ENCODE measurements at places on chromosomes 4 and X.

- DNase-seq = no peak
Measured at GRCh38 chrX:31487951-31488350, 416.1 kb upstream of the FTHL17 start.

DNA sequence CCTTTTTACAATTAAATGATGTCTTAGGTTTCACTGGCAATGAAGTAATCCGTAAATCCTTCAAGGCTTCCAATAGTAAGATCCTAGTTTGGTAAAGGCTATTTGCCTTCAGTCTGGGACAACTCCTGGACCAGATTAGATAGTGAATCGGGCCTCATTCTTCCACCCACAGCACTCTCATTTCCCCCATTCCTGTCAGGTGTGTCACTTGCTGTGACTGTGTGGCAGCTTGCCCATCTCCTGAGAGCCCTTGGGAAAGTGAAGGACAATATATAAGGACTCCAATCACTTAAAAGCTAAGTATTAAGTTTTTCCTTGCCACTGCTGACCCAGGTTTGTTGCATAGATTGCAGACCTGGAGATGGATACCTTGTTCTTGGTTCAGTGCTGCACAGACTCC, 3.3 kb upstream of the GASK1B start:
- DNase-seq = no peak

- DNase-seq = no peak
Measured at GRCh38 chr4:173237152-173237551, 68.5 kb downstream of the GALNT7 start.

GRCh38 chrX:31130457-31131220, 58.8 kb upstream of the FTHL17 start:
- DNase-seq = no peak

DNA sequence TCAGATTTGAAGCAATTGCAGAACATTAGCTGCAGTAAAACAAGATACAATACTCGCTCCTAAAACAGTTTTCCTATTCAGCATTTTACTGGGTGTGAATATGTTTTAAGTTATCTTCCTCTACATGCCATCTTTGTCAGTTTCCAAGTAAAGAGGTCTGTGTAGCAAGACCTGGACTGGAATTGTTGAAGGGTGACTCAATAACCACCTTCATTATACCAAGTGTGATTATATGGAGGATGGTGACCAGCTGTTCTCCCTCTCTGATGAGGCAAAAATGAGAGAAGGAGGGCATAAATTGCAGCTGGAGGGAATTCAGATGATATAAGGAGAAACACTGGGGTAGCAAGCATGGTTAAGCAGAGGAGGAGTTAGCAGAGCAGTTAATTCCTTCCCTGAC, 922.1 kb upstream of the SLIT2 start:
- no peak for DNase-seq

DNA sequence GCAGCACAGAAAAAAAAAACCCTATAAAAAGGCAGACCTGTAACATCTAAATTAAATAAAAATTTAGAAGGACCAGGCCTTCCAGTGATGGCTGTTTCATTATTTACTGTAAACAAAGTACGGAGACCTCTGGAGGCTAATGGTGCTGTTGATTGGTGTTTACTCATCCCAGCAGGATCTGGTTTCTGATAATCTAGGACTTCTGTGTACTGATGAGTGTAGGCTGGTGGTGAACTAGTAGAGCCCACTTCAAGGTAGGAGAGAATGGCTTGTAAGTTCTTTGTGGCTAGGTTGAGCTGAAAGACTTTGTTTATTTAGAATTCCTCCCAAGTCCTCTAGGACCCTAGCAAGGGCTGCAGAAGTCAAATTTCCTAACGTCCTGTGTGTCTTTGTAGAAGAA, 398.1 kb upstream of the PITX2 start:
- no peak for DNase-seq

GRCh38 chr4:102575369-102576129, 74.4 kb downstream of the NFKB1 start:
- no peak for DNase-seq

DNA sequence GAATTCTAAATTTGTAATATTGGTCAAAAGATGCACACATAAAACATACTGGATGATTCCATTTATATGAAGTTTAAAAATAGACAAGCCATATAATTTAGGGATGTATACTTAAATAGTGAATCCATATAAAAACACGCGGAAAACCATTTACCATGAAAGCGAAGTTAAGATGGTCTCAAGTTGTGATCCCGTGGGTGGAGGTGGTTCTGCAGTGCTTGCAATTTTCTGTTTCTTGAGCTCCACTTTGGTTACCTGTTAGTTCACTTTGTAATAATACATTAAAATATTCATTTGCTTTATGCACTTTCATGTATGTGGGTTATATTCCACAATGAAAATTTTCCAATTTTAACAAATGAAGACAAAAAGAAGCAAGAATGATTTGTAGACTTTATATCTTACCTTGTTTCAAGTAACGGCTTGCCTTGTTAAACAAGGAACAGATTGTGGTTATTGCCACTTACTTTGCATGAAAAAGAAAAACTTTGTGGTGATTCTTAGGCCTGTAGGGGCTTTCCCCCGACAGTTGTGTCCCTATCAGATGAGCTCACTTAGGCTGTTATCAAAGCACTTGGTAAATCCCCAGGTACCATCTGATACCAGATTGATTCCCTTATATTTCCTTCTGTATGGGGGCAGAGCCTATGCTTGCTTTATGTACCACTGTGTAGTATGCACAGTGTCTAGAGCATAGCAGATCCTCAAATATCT, 12.2 kb downstream of the UCP1 start:
- no peak for DNase-seq

DNA sequence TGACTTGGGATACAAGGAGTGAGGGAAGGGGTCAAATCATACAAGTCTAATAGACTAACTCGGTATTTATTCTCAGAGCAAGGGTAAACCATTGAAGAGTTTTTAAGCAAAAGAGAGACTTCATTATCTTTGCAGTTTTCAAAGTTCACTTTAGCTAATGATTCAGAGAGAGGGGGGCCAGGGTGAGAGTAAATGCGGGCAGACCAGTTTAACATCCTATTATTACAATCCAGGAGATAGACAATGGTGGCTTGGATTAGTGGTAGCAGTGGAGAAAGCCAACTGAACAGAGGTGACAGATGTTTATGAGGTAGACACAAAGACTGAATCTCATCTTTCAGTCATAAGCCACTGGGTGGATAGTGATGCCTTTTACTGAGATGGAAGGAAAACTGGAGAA, 57.9 kb downstream of the CPEB2 start:
- DNase-seq = no peak

- no peak for DNase-seq
Measured at GRCh38 chrX:123087326-123087725, 96.8 kb upstream of the GRIA3 start.

DNA sequence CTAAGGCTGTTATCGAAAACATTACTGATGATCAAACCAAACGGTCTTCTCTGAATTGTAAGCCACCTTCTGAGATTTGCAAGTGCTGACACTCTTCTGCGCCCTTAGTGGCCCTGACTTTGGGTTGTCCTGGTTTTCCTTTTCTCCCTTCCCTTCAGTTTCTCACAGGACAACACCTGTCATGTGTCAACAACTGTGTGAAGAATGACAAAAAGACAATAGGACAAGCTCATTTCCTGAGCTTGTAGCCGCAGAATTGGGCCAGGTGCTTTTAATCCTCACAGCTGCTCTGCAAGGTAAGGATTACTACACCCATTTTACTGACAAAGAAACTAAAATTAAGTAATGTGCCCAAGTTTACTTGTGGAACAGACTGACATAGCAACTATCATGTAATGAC, 44.9 kb upstream of the TXK start:
- DNase-seq = no peak

GRCh38 chr4:147299205-147299604, 181.7 kb upstream of the EDNRA start:
- no peak for DNase-seq

GRCh38 chr4:2615821-2616220, 79.4 kb downstream of the FAM193A start:
- no peak for DNase-seq

GRCh38 chr4:90960840-90961239, 833.6 kb downstream of the CCSER1 start:
- DNase-seq = no peak

- DNase-seq = no peak
Measured at GRCh38 chr4:81471298-81471587, 464 bp downstream of the RASGEF1B start.

- DNase-seq = no peak
Measured at GRCh38 chr4:155809835-155810234, 51.0 kb downstream of the GUCY1B1 start.

GRCh38 chr4:77899607-77900006, 37.0 kb downstream of the MRPL1 start:
- no peak for DNase-seq

- DNase-seq = no peak
Measured at GRCh38 chr4:148445860-148446330, 3.7 kb upstream of the NR3C2 start.

DNA sequence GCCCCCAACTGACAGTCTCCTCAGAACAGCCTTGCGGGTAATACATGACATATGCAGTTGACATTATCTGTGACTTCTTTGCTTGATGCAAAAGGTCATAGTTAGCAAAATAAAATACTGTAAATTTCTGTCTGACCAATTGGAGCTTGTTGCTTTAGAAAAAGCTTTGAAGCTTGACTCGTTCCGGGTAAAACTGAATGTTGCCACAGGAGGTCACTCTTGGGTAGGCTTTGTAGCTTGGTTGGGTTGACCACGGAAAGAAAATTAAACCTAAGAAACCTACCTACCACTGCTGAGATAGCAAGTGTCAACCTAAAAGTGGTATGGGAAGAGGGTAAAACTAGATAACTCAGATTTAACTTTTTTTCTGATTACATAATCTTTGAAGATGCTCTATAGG, 23.2 kb downstream of the PRPS2 start:
- no peak for DNase-seq

DNA sequence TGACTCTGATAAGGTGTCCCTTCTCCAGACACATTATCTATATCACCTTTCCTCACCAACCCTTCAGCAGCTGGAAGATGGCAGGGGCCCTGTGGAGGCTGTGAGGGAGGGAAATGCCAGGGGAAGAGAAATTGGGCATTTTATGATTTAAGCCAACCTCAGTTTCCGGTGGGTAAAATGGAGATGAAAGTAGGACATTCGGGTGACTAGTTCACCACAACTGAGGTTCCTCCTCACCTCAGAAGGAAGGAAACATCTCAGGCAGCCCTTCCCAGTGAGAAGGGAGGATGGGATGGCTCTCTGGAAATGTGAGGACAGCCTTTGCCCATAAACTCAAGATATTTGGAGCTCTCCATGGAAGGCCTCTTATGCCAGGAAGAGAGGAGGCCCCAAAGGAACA, 251.5 kb downstream of the MID1IP1 start:
- DNase-seq = no peak

DNA sequence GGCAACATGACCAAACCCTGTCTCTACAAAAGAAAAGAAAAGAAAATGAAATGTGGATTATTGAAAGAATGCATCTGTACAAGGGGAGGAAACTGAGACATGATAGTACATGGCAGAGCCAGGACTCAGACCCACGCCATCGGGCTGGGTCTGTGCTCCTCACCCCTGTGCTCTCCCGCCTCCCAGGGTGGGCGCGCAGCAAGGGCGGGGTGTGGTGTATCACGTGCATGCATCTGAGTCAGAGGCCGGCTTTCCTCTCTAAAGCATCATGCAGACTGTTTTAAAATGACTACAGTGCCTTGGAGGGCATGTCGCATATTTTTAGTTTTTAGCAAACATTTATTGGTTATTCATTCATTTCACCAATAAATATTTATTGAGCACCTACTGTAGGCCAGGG, 47.8 kb downstream of the HTT-AS start:
- no peak for DNase-seq

DNA sequence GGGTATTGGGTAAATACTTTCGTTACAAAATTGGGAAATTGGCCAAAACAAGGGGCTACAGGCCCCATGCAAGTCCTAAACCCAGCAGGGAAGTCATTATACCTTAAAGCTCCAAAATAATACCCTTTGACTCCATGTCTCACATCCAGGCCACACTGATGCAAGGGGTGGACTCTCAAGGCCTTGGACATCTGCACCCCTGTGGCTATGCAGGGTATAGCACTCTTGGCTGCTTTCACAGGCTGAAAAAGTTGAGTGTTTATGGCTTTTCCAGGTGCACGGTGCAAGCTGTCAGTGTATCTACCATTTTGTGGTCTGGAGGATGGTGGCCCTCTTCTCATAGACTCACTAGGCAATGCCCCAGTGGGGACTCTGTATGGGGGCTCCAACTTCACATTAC, 326.5 kb downstream of the TEX13C start:
- DNase-seq = no peak

DNA sequence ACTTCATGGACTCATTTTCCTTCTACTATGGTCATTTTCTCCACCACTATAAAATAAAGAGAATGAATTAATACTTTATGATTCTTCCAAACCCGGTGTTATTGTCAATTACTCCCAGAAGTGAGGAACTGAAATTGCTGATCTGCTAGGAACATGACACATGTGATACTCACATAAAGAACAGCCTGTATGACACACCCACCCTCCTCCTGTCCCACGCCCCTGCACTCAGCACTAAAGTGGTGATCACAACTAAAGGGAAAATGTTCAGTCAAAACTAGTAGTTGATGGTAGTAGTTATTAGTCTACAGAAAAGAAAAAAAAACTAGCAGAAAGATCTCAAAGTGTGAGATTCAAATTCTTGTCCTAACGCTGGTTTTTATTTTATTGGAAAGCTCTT, 1508.3 kb downstream of the RAPGEF2 start:
- no peak for DNase-seq

DNA sequence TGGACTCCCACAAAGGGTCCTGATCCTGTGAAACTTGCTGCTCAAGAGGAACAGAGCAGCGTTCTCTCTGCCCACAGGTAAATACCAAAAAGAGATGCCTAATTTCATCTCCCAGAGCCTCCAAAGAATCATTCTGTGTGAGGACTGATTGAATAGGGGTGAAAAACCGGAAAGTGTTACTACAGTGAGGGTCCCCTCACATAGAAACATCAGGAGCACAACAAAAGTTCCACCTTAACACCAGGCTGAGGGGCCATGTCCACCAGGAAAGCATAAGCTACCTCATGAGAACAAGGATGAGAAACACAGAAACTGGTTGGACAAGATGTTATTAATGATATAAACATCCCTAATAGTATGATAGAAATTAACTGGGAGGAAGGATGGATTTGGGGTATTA, 140.9 kb downstream of the NWD2 start:
- DNase-seq = no peak

DNA sequence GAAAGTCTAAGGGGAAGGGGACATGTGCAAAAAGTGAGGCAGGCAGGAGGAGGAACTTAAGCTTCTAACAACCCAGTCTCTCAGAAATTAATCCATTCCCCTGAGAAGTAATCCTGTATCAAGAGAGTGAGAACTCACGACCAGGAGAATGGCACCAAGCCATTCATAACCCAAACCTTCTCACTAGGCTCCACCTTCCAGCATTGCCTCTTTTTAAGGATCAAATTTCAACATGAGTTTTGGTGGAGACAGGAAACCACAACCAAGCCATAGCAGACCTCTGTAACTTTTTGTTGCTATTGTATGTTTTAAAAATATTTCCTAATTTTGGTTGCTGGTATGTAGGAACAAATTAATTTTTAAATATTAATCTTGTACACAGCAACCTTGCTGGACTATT, 32.8 kb downstream of the PASD1 start:
- DNase-seq = no peak
